ENCODE measurements at places on chromosomes 16 and 17.

DNA sequence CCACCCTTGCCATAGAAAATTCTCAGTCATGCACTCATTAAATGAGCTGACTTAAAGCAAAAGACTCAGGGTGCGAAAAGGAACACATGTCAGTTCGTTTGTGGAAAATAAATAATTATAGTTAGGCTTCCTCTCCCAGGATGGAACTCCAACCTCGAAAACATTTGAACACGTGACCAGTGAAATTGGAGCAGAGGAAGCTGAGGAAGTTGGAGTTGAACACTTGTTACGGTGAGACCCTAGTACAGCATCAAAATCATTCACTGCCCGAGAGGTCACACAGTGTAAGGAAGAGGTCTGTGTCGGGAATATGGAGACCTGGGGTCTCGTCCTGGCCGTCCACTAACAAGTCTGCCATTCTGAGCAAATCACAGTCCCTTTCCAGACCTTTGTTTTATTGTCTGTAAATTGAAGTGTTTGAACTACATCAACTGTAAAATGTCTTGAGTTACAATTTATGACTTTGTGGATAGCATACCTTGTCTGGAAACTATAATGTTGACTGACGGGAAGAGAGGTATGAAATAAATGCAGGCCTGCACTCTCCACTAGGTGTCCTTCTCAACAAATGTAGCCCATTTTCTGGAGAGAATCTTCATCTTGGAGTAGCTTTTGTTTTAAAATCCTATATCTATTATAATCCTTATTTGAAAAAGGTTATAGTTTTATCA lies 7.7 kb downstream of the PSMD7 start:
- no peak for DNase-seq

GRCh38 chr17:64579917-64580316 lies 73.1 kb downstream of the CEP95 start:
- no peak for DNase-seq

DNA sequence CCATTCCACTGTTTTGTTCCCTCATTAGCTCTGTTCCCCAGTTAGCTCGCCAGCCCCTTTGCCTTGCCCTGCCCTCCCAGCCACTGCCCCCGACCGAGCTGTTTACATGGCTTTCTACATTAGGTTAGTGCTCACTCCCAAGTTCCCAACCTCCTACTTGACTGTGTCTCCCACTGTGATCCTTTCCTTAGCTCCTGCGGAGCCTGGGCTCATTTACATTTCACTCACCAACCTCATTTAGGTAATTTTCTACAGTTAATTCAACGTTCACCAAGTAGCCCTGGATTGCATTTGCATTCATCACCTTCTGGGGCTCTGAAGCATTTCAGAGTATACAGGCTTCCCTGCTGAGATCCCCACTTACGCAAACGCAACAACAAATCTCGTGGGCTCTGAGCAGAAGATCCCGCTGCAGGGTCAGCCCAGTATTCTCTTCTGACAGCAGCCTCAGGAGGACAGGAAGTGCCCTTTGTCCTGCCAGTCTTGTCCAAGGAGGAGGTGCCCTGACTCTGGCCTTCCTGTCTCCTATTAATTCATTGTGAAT lies 325.8 kb upstream of the CCL2 start:
- DNase-seq: no peak

DNA sequence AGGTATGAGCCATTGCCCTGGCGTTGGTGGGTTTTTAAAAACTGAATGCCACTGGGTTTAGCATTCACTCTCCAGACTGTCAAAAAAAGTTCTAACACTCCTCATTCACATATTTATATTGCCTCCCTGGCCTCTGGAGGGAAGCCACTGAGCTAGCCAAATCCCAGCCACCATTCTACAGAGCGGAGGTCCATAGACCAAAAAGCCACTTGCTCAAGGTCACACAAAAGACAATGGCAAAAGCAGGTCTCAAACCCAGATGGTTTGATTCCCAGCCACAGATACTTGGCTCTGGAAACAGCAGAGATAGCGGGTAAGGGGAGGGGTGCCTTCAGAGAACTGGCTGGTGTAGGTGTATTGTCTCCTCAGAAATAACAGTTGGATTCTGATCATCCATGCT lies 18.0 kb upstream of the CDIPT start:
- DNase-seq: no peak

DNA sequence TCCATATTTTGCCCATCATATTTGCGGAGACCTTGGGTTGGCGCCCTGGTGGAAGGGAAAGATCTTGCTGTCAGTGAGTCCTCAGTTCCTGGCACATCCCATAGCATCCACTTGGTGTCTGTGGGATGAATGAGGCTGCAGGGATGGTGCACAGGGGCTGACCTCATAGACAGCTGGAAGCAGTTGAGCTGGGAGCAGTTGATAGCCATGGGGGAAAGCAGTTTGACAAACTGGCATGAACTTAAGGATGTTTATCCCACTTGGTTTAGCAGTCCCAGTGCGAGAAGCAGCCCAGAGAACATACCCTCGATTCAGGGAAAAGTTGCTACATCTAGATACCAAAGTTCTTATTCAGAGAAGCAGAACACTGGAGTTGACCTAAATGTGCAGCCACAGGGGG lies 80.7 kb downstream of the SNX29 start:
- no peak for DNase-seq
